ENCODE measurements at places on chromosomes 5 and 9.
A peak's percentile ranks its signal among the peaks of the same experiment; 100 is the strongest.

DNA sequence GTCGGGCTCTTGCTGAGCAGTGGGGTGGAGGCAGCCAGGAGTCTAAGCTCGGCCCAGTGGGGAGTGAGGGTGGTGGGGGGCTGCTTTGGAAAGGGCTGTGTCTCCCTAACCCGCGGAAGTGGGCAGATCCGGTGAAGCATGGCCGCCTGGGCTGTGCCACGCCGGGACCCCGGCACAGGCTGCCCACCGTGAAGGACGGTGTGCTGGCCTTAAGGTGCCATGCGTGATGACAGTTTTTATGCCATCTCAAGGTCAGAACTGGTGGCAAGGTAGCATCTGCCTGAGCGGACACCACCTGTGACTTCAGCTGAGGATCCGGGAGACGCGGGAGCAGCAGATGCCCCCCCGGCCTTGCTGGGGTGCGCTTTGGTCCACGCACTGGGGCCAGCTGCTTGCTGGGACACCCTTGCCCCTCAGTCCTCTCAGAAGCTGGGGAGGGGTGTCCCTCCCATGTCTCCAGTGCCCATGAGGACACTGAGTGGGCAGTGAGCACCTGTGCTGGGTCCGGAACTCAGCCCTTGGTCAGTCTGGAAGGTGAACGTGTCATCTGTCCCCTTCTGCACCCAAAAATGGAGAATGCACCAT is 53.9 kb downstream of the AHRR start:
- no peak for DNase-seq

- no peak for DNase-seq
These were observed 85.9 kb downstream of the RASGRF2 start for GRCh38 chr5:81046041-81046440.

DNA sequence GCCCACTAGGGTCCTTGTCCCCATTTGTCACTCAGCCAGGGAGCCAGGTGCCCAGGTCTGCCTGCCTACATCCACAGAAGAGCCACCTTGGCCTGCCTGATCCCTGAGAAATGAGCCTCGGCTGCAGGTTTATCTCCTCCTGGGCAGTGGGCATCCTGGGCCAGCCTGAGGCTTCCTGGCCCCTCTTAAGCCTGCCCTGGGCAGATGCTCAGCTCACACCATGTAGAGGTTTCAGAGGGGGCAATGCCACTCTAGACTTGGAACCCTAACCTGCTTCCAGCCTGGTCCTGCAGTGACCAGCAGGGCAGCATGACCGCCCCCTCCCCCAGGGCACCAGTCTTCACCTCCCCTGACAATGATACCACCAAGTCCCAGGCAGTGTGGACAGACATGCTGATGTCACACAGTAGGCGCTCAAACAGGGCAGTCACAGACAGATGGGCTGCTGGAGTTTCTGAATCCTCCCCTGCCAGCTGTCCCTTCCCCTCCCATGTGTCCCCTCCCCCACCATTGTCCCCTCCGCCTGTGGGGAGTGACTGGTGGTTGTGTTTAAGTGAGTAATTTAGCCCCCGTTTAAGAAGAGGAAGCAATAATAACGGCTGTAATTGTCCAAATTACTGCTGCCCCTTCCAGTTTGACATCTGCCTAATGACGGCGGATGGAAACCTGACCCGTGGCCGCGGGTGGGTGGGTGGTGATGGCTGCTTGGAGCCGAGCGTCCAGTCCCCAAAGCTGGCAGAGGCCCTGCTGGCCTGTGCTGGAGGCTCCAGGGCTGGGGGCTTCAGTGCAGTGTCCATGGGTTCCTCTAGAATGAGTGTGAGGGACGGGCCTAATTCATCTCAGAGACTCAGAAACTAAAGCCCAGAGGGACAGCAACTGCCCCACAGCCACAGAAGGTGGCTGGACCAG is 147.7 kb downstream of the BARX1 start:
- DNase-seq: no peak

DNA sequence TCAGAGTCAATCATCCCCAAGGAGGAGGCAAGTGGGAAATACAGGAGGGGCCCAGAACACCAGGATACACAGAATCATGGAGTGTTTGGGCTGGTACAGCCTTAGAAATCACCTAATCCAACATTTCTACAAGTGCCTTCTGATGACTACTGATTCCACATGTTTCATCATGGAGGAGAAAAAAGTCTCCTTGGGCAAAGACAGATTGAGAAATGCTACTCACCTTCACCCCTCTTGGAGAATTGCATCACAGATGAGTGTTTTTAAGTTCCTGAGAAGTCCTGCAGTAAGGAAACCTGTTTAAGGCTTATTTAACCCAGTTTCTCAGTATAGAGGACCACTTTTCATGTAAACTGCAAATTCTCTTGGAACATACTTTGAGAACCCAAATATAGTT is 2.2 kb upstream of the SLIT3 start:
- DNase-seq: no peak

- DNase-seq: no peak
These were observed 14.8 kb downstream of the FAM219A start for GRCh38 chr9:34443533-34443932.

GRCh38 chr5:173798127-173798810 is 89.9 kb upstream of the CPEB4 start:
- DNase-seq: no peak

GRCh38 chr5:88663793-88664216 is 219.2 kb downstream of the MEF2C start:
- no peak for DNase-seq

- no peak for DNase-seq
These were observed 1073.2 kb upstream of the DMAC1 start for GRCh38 chr9:8872802-8873201.

DNA sequence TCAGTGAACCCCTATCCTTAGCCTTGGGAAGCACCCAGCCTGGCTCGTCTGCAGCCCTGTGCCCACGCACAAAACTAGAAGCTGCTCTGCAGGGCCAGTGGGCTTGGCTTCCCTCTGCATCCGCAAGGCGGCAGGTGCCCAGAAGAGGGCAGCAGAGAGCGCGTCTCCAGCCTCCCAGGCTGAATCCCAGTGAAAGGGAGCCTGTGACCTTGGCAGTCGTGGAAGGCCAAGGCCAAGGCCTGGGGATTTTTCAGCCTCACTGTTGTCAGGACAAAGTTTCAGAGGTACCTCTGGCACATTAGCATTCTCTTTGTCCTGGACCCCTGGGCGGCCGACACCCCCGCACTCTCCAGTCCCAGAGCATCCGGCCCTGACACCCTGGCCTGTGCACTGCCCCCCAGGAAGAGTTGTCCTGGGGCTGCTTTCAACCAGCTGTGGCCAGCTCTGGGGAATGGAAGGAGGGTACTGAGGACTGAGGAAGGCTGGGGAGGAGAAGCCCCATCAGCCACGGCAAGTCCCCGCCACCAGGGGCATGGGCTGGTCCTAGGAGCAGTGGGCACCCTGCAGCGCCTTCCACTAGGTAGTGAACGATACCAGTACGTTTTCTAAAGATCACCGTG is 63.6 kb upstream of the IL17B start:
- peak; percentile 76 for DNase-seq

DNA sequence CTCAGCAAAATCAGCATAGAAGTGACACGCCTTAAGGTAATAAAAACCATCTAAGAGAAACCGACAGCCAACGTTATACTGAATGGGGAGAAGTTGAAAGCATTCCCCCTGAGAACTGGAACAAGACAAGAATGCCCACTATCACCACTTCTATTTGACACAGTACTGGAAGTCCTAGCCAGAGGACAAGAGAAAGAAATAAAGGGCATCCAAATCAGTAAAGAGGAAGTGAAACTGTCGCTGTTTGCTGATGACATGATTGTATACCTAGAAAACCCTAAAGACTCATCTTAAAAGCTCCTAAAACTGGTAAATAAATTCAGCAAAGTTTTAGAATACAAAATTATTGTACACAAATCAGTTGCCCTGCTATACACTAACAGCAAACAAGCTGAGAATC is 393.3 kb downstream of the KIF4B start:
- no peak for DNase-seq
